ENCODE measurements at places on chromosomes 3 and 15.

GRCh38 chr3:13524979-13525669 is 23.8 kb upstream of the FBLN2 start:
- no peak for DNase-seq

DNA sequence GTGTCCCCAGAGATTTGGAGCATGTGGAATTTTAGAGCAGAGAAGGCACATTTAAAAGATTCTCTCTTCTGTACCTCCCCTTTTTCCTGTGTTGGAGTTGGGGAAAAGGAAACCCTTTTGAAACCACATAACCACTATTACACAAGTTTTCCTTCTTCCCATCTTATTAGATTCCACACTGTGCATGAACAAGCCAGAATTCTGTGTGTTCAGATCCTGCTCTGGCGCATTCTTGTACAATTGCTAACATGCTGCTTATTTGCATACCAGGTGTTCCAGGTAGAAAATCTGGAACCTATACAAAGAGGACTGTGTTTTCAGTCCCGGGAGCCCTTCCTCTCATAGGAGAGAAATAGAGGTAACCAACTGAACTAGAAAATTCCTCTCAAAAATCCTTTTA is 2.6 kb upstream of the CIB2 start:
- no peak for DNase-seq

DNA sequence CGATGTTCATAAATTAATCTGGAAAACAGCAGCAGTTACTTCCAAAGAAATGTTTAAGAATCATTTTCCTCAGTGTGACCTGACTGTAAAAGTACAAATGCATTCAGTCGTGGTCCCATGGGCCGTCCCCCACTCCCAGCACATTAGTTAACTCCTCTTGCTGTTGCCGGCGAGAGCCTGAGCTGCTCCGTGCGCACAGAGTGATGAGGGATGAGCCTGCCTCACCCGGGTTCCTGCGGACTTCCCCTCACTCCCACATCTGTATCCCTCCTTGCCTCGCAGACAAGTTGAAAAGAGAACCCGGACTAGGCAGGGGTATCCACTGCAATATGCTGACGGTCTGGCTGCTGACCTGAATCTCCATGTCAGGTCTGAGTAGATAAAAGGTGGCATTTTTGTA is 861.7 kb upstream of the NR2F2 start:
- DNase-seq = no peak

DNA sequence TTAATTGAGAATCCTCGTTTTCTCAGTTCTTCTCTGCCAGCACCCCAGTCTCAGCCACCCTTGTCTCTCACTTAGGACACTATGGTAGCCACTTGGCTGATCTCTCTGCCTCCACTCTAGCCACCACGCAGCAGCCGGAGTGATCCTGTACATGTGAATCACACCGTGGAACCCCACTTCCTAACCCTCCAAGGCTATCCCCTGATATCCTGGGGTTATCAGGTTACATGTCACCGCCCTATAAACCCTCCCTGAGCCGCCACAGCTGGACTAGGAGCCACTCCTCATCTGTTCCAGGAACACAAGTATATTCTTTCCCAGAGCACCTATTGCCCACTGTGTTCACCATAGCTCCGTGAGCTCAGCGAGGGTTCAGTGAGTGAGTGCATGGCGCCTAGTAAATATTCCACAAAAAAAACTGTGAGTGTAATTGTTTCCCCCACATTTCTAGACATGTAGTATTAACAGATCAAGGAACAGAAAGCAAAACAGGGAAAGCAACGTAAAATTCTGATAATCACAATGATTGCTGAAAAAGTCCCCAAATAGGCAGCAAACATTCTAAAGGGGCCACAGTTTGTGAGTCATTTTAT is 661 bp upstream of the PARP14 start:
- DNase-seq = peak; percentile 12

DNA sequence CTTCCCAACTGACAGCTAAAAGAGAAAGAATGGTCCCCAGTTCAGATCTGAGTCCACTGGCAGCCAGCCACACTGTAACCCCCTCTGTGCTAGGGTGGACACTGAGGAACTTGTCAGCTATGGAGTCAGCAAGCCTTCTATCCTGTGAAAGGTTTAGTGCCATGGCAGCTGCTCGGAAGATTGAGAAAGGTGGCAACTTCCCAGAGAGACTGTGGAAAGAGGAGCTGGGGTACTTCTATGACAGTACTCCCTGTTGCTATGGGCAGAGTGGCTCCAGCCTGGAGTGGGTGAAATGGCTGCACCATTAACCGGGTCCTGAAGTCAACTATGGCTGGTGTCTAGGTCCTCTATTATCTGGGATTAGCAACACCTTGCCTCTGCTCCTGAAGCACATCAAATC is 447.2 kb downstream of the EPHB1 start:
- no peak for DNase-seq

DNA sequence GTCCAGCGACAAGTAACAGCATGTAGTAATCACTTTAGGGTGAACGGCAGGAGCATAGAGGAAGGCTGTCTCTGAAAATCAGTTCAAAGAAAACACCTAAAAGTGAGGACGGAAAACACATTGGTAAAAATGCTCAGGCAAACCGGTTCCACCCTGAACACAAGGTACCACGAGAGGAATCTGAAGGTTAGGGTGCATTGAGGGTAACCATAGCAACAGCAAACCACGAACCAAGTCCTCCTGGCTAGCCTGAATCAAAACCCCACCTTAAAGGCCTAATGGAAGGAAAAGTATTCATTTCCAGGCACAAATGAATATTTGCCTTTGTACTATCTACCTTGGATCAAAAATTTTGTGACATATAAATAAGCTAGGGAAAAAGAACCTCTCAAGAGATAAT is 315.0 kb downstream of the OCA2 start:
- DNase-seq = no peak

- no peak for DNase-seq
Observed at GRCh38 chr15:63276342-63277037, 915 bp upstream of the APH1B start.

GRCh38 chr3:136343873-136344555 is 93.9 kb downstream of the PCCB start:
- no peak for DNase-seq

DNA sequence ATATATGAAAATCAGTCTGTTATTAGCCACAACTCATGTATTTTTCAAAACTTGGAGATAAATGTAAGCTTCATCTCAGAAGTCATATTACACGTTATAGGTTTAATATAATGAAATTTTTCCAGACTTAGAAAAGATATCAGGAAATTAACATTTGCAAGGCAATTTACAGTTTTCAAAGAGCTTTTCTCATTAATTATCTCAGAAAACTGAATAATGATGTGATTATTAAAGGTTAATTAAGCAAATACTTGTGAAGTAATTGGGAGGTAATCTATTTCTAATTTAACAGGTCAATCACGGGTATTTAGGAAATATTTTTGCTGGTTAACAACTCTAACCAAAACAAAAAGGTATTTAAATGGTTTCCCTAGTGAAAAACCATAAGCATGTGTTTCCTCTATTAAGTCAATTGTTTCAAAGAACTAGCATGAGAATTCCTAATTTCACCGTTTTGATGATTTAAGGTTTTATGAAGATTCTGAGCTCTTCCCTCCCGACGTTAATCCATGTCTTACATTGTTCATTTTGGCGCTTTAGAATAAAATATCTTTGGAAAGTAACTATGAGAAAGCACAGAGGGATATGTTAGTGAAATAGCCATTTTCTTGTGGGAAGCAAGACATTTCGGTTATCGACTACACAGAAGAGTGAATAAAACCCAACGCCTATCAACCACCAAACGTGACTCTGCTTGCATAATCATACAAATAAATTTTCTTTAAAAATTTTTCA is 1.5 kb upstream of the NEO1 start:
- DNase-seq = no peak

DNA sequence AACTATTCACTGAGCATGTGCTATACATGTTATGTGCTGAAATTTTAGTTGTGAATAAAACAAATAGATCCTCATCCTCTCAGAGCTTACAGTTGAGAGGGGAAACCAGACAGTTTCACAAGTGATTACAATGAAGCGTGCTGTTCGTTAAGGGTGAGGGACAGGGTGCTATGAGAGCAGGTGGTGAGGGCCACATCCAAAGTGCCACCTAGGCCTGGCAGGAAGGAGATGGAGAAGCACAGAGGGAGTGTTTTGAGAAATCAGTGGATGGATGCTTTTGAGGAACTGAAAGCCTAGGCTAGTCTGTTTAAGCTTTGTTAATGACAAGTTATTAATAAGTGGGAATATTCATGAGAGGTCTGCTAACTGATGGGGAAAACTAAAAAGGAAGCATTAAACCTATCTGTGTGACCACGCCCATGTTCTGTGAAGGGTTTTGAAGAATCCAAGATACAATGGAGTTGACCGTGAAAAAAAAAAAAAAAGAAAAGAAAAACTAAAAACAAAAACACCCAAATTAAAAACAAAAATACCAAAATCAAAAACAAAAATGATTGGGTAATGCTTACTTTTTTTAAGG is 7.3 kb downstream of the MCTP2 start:
- DNase-seq = peak; percentile 60

GRCh38 chr15:69479081-69479480 is 26.5 kb downstream of the RPLP1 start:
- DNase-seq = no peak

- no peak for DNase-seq
Observed at GRCh38 chr3:132679911-132680310, 19.8 kb downstream of the UBA5 start.

DNA sequence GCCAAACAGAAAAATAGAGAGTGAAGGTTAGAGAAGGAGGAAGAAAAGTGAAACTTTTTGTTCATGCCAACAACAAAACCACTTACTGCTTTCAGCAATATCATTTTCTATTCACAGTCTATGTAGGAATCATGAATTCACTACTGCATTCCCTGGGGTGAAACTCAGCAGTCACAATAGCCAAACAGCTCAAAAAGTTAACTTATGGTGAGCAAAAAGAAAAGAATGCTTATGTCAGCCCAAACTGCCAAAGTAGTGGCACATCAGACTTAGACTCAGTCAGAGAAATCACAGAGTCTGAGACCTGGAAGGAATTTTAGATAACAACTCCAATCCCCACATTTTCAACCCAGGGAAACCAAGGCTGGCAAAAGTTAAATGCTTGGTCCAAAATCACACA is 238.7 kb upstream of the TMCO5A start:
- no peak for DNase-seq

GRCh38 chr15:68935400-68935937 is 5.1 kb downstream of the SPESP1 start:
- DNase-seq = no peak

- DNase-seq = no peak
Observed at GRCh38 chr3:23691357-23691895, 114.3 kb upstream of the UBE2E1 start.

DNA sequence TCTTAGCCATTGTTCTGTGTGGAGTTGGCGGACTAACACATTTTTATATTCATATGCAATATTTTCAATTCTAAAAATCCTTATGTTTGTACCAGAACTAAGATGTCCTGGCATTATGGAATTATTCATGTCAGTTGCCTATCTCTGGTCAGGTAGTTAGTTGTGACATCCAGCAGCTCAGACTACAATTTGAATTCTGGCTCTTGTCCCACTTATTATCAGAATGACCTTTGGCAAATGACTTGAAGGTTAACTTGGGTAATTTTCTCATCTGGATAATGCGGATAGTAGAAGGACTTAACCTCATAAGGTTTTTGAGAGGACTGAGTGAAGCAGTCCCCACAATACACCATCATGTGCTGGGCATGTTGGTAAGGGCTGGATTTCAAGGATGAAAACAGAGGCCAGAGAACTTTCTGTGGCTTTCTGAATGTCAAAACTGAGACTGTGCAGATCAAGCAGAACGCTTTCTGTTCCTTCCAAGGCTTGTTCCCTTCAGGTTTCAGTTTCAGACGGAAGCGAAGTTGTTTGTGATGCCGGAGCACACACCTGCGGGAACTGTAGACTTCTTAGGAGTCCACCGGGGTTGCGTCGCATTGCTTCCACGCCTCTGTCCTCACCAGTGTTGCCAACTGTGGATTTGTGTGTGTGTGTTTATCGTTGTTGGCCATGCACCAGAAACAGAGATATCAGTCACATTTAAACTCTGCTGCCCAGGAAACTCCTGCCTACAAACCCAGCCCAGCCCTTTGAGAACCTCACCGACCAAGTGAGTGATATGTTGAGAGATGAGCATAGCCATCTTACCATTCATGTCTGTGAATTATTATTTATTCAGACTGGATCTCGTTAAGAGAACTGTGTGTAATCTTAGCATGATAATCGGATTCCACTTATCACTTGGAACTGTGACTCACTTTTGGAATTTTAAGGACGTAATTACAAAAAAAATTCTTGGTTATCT is 76.0 kb downstream of the PTPRG start:
- DNase-seq = no peak

- no peak for DNase-seq
Observed at GRCh38 chr3:127088511-127089351, 104.2 kb upstream of the PRR23E start.

- DNase-seq = no peak
Observed at GRCh38 chr3:43183456-43183855, 77.6 kb upstream of the POMGNT2 start.

DNA sequence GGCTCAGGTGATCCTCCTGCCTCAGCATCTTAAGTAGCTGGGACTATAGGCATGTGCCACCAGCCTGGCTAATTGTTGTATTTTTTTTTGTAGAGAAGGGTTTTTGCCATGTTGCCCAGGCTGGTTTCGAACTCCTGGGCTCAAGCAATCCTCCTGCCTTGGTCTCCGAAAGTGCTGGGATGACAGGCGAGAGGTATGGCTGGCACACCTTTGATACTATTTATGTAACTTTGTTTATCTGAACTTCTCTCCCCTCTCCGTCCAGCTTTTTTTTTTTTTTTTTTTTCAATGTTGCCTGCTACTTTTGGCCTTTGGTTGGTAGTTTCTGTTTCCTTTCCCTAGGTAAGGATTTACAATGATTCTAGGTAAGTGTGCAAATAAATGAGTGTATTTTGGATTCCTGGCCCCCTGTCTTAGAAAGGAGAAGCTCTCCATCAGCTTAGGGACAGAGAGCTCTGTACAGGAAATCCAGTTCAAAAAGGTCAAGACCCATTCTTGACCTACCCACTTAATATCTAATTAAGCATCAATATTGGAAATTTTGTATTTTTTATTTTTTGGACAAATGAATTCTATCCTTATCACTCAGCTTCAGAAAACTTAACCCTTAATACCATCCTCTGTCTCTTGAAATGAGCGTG is 6.8 kb downstream of the ARL6IP5 start:
- DNase-seq = peak; percentile 26

GRCh38 chr3:58874248-58874741 is 175.5 kb downstream of the CFAP20DC start:
- peak; percentile 47 for DNase-seq

DNA sequence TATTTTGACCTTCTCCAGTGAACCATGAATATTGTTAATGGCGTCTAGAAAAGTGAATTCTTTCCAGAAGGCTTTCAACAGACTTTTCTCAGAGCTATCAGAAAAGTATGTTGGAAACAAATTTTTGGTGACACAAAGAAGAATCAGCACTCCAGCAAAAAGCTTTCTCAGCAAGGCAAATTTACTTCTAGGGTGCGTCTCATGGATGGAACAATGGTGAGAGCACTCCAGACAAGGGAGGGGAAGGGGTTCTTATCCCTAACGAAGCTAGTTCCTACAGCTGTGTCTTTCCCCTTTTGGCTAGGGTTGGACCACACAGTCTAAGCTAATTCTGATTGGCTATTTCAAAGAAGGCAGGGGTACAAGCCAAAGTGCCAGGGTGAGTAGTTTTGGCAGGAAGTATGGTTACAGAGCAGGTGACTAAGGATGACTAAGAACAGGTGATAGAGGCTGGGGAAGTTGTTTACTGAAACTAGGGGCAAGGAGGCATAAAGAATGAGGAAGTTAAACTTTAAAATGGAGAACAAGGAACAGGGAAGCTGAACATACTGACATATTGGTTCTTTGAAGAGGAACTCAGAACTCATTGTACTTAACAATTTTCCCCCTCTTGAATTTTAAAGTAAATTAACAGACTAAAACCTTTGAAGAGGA is 959.8 kb downstream of the NAALADL2 start:
- no peak for DNase-seq

GRCh38 chr3:45273681-45274515 is 47.8 kb upstream of the TMEM158 start:
- no peak for DNase-seq

Data from activated CD4-positive, alpha-beta T cell treated with anti-CD3 and anti-CD28 coated beads, Interleukin-2, Interleukin-6, amounts not matched to agents 100 ng/mL and 50 ng/mL, durations not matched to agents 16 hours and 8 hours (primary cell).